Breast epithelium (tissue), 4 donors: ENCODE measurements at places on chromosomes 6 and 20. TPM values are rescaled to one million over a fixed set of nuclear protein-coding genes. Genes with fewer than 3 reads are reported as not detected.

DNA sequence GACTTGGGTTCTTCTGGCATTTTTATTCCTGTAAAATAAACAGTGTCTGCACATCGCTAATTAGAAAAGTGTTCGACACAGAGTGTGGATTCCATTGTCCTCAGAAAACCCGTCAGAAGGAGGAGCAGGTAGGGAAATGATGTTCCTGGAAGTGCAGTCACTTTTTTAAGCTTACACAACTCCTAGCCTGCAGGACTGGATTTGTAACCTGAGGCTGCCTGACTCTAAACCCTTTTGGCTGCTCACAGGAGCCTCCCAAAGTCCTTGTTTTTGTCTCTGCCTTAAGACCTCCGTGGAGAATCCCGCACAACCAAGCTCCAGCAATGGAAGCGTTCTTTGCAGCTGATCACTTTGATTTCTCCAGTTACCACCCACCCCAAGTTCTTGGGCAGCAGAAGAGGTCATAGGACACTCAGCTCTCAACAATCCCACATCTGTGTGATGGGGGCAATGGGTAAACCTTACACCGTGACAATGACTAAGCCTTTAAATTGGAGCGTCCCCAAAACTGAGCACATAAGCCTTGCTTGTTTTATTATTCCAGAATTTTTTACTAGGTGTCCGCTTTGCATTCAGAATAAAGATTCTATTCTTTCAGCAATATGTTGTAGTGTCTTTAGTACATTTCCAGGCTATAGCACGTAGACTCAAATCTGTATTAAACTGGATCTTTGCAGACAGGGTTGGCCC is 227.9 kb downstream of the TBXT start:
- no peak for DNase-seq

DNA sequence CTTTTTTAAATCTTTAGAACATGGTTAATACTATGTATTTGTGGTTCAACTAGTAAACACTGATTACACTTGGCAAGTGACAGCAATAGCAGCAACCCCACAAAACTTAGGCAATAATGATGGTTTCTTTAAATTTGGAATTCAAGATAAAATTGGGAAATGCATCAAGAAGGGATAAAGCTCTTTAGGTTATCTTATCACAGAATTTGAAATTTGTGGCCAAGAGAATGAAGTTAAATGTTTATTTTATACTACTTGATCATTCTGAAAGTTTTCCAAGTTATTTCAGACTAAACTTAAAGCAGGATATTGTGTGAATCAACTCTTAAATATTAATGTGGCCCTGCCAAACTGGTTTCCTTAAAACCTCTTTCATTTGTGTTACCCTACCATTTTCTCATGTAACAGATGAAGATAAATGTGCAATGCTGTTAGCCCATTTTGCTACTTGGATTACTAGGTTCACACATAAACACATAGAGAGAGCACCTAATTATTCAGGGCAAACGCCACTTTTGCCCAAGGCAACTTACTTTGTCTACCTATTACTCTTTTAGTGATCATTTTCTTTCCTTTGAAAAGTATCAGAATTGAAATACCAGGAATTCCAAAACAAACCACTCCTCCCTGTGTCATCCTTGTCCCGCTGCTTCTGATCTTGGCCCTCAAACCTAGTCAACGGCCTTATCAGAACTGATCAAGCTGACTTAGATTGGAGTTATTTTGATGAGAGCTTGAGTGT is 186.7 kb upstream of the TENT5A start:
- no peak for DNase-seq

- no peak for DNase-seq
Measured at GRCh38 chr20:40449144-40449690, 239.8 kb downstream of the MAFB start.

- DNase-seq: no peak
Measured at GRCh38 chr20:17061715-17062114, 165.1 kb upstream of the PCSK2 start.

GRCh38 chr6:162442687-162443086 is 284.9 kb downstream of the PRKN start:
- no peak for DNase-seq

- no peak for DNase-seq
Measured at GRCh38 chr6:27605401-27606342, 132.8 kb upstream of the ZNF184 start.

- DNase-seq: no peak
Measured at GRCh38 chr6:41692080-41692675, 43.2 kb downstream of the TFEB start.

Gene ENPP5
- total RNA-seq: 2.2 TPM
